ENCODE measurements at places on chromosomes 1 and 21.
A peak's percentile ranks its signal among the peaks of the same experiment; 100 is the strongest.

DNA sequence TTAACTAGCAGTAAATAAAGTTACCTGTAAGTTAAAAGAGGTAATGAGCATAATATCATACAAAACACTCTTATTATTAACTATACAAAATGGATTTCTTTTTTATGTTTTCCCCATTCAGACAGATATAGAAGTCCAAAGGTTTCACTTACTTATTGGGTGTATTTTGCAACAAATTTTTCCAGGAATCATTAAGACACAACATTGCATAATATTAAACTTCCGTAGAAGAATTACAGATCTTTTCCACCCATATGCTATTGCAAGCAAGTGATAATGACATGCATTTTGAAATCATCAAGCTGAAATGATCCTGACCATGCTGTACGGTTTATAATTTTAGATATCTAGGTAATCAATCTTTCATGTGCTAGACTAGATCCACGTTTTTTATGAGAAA lies 957.0 kb downstream of the NCAM2 start:
- DNase-seq, result no peak

- DNase-seq, result no peak
Measured at GRCh38 chr1:18056545-18056944, 51.1 kb upstream of the IGSF21 start.

DNA sequence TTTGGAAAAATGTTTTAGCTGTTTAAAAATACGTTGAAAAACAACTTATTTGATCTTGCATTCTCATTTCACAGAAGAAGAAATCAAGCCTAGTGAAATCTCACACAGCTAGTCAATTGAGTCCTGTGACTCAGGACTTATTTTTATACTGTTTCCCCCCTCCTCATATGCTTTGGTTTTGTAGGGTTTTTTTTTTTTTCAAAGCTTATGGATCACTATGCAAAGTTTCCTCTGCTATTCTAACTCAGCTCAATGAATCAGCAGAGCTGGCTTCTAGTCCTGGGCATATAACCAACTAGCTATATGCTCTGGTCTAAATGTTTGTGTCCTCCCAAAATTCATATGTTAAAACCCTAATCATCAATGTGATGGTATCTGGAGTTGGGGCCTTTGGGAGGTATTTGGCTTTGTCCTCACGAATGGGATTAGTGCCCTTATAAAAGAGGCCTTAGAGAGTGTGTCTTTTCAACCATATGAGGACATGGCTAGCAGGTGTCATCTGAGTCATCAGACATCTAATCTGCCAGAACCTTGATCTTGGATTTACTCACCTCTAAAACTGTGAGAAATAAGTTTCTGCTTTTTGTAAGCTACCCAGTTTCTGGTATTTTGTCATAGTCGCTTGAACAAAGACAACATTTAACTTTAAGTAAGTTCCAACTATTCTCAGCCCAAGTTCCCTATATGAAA lies 317.2 kb upstream of the C1orf87 start:
- no peak for DNase-seq

DNA sequence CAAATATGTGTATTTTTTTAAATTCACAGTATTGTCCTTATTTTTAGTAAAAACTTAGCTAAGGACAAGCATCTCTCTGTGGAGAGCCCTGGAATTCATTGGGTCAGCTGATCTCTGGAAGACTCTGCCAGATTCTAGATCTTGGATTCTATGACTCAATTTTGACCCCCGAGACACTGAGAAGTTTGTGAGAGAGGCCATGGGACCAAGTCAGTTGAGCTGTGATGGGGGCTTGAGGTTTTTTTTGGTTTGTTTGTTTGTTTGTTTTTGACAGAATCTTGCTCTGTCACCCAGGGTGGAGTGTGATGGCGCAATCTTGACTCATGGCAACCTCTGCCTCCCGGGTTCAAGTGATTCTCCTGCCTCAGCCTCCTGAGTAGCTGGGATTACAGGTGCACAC lies 13.5 kb downstream of the SHISA4 start:
- DNase-seq, result no peak

- no peak for DNase-seq
Measured at GRCh38 chr1:192888574-192888973, 79.7 kb downstream of the RGS2 start.

DNA sequence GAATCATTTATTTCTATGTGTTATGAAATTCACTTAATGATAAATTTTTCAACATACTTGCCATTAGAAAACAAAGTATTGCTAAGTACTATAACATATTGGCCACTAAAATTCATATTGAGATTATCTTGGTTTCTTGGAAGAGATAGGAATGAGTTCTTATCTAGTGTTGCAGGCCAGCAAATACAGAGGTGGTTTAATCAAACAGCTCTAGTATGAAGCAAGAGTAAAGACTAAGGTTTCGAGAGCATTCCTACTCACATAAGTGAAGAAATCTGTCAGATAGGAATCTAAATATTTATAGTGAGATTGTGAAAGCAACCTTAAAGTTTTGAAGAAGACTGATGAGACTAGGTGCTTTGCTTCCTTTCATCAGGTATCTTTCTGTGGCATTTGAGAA lies 37.9 kb upstream of the FOXE3 start:
- no peak for DNase-seq

DNA sequence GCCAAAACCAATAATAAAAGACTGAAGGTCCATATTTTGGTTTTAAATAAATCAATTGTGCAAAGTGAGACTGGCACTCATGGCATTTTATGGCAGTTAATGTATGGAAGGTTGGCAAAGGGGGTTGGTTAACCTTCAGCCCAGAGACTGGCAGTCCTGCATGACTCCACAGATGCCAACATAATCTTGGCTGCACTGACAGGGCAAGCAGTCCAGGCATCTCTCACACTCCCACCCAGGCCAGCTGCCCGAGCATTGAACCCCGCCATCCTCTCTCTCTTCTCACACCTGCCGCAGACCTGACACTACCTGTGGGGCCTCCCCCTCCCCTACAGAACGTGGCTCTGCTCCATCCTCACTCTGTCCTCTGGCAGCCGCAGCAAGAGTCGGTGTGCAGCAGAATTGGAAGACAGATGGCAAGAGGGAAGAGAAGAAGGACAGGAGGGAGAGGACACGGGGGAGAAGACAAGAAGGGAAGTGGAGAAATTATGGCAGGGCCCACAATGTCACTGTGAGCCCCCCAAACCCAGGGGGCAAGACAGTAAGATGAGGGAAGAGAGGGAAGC lies 43.7 kb downstream of the ITPKB start:
- DNase-seq, result no peak

- DNase-seq, result no peak
Measured at GRCh38 chr1:150548632-150549495, at the start of gene ADAMTSL4. Gene ADAMTSL4 (plus strand): TSS chr1:150549408. CDS start chr1:150552289, 2,881 bp downstream.

DNA sequence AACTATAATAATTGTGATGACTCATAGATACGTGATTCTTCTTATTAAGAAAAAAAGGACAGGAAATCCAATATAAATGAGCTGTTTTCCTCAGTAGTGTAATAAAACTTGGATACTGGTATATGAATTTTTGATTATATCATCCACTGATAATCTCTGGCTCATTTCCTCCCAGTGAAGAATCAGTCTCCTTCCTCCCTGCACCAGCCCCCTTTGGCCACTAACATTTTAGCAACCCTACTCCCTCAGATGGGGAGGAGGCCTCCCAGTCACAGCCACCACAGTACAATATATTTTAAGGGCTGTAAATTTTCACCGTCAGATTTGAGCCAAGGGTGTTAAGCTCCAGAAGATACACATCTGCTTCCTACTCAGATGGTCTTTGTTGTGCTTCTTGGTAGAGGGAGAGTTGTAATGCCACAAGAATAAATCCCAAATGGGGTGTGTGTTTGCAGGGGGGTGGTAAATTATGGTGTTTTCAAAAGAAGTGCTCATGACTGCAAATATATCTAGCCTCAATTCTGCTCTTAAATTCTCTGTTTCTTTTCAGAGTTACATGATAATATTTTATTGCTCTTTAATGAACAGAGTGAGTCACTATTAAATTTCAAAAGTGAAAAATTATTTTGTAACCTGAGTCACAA lies 153.5 kb downstream of the HLX start:
- no peak for DNase-seq

- no peak for DNase-seq
Measured at GRCh38 chr1:66580081-66580480, 46.1 kb downstream of the SGIP1 start.

DNA sequence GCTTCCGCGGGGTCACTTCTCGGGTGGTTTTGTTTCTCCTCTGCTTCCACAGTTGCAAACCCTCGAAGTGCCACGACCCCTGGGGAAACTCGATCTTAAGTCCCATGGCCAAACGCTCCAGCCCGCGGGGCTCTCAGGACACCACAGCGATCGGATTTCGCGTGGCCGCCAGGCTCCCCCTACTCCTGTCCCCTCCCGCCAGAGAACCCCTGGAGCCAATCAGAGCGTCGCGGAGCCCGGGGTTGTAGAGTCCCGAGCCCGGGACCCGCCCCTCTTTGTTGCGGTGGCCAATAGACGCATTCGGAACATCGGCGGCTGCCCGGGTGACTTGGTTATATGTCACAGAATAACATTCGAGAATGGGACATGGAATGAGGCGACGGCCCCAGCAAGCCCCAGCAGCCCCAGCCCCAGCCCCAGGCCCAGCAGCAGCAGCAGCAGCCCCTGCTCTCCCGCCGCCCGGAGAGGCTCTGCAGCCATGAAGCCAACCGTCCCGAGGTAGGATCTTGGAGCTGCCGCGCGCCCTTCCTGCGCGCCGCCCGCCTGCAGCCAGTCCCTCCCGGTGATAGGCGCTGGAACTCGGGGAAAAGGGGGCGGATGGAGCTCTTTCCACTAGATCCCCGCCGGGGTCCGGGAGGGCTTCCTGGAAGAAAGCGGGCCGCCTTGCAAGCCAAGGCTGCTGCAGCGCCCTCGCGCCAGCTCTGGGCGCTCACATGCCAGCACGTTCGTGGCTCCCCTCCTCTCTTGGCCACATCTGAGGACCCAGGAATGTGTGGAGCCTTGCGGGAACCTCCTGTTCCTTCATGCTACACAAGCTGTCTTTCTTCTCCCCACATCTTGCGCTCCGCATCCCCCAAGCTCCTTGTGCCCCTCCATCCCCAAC lies at the start of gene VASH2:
Gene VASH2, plus strand, starts transcription at position 299 of the 883 bp plus-strand sequence. CDS start 1,002 bp downstream, outside the sequence.
- DNase-seq, result peak; percentile 47

DNA sequence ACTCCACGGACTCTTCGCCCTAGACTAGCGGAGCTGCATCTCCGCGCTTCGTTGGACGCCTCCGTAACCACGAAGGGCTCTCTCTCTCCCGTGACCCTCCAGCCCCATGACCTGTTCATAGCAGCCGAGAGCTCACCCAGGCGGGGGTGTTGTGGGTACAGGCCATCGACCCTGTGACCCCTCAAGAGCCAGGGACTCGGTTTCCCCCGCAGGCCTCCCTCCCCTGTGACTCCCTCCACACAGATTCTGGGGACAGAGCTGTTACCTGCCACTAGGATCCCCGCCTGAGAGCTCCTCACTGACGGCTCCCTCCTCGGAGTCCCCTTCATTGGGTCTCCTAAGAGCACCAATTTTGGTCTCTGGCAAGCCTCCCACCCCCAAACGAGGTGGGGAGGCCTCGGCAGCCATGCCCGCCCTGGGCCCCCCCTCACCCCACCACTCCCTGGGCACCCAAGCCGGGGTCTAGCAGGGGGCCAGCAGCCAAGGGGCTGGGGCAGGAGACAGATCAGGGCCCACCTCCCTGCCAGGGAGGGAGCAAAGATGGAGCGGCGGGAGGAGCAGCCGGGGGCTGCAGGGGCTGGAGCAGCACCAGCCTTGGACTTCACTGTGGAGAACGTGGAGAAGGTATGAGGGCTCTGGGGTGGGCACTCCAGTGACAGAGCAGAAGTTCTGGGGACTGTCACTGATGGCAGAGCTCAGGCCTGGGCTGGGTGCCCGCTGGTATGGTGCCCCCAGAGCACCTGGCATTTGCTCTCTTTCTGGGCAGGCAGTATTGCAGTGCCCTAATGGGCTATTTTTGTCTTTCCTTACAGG lies 517 bp downstream of the IPO13 start:
- no peak for DNase-seq

GRCh38 chr1:3172431-3173380 lies 103.7 kb downstream of the PRDM16 start:
- DNase-seq, result no peak

GRCh38 chr1:200542162-200542561 lies 78.4 kb downstream of the KIF14 start:
- DNase-seq, result no peak

DNA sequence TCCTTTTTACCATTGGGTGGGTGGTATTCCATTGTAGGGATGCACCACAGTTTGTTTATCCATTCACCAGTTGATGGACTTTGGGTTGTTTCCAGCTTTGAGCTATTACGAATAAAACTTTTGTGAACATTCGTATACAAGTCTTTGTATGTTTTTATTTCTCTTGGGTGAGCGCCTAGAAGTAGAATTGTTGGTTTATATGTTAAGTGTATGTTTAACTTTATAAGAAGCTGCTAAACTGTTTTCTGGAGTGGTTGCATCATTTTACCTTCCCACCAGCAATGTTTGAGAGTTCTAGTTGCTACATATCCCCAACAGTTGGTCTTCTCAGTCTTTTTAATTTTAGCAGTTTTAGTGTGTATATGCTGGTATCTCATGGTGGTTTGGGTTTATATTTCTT lies 132.5 kb downstream of the PEX14 start:
- peak; percentile 43 for DNase-seq

GRCh38 chr1:9904596-9904995 lies 5.5 kb downstream of the CTNNBIP1 start:
- DNase-seq, result no peak

GRCh38 chr1:225987491-225988316 lies 11.4 kb downstream of the SDE2 start:
- no peak for DNase-seq

DNA sequence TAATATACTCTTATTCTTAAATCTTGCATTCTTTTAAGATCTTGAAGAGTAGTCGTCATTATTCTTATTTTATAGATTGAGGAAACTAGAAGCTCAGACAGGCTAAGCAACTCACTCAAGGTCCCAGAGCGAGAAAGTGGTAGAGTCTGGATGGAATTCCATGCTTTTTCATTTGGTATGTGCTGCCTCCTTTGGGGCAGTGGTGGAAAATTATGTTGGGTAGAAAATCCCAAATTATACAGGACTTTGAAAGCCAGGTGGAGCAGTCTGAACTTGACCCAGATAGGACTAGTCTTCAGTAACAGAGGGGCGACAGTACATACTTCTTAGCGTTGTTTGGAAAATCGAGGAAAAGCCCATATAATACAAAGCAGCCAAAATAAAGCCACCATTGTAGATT lies 205.6 kb downstream of the ATG4C start:
- no peak for DNase-seq
